ENCODE measurements at places on chromosomes 7 and 10.

DNA sequence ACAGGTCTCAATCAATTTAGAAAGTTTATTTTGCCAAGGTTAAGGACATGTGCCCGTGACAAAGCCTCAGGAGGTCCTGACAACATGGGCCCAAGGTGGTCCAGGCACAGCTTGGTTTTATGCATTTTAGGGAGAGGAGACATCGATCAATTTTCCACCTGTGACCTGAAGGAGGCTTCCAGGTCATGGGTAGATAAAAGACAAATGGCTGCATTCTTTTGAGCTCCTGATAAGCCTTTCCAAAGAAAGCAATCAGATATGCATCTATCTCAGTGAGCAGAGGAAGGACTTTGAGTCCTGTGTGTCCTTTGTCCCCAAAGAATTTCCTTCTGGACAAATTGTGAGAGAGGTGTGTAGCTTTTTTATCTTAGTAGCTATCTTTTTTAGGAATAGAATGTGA, 15.8 kb downstream of the LRRC72 start:
- DNase-seq, result no peak

GRCh38 chr7:151876899-151877777, at the start of gene PRKAG2:
PRKAG2 (minus strand) TSS chr7:151877115; CDS start chr7:151876620, 495 bp downstream.
- DNase-seq, result peak; percentile 57

DNA sequence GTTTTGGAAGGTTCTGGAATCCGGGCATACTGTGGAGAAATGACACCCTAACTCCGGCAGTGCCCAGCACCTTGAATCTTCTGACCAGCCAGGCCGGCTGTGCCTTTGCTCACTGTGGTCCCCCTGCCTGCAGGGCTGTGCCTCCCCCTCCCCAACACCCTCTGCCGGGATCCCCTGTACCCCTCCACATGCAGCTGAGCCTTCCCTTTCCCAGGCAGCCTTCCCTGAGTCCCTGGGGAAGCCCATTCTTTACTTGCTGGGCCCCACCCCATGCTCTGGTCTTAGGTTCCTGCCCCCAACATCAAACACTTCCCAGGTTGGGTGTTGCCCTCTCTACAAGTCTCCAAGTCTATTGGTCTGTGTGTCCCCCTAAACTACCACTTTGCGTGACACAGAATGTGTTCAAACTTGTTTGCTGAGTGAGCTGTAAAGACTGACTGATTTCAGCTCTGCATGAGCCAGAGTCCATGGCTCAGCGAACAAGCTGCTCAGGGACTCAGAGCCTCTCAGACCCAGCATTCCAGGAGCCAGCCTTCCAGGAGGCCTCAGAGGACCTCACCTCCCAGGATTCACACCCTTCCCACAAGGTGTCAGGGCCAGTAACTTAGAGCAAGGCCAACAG, 31.6 kb downstream of the CALML5 start:
- DNase-seq, result no peak

DNA sequence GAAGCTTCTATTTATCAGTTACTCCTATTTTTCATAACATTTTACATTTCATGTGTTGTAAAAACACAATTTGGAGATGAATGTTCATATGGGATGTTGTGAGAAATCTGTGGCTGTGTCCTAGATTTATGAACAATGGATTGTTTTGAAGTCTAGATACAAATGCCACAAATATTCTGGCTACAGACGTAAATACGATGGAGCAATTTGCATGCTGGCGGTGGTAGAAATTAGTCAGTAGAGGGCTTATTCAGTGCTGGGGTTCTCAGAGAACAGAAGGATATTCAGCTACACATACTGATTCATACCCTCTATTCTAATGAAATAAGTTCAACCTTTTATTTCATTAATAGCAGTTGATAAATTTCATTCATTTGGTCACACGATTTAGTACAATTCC, 48.8 kb downstream of the PLPP4 start:
- no peak for DNase-seq

DNA sequence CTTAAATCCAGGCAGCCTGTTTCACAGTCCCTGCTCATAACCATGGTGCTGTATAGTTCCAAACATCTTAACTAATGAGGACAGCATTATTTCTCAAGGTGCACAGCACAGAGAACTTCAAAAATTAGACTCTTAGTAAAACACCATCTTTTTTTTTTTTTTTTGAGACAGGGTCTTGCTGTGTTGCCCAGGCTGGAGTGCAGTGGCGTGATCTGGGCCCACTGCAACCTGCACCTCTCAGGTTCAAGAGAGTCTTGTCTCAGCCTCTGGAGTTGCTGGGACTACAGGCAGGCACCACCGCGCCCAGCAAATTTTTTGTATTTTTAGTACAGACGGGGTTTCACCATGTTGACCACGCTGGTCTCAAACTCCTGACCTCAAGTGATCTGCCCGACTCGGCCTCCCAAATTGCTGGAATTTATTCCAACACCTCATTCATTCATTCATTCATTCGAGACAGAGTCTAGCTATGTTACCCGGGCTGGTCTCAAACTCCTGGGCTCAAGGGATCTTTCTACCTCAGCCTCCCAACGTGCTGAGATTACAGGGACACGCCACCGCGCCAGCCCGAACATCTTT, 507 bp upstream of the TMEM254 start:
- DNase-seq, result no peak

- DNase-seq, result no peak
Measured at GRCh38 chr10:72254813-72255568, 18.7 kb upstream of the DDIT4 start.

GRCh38 chr7:20491284-20491683, 124.2 kb upstream of the ABCB5 start:
- no peak for DNase-seq

- no peak for DNase-seq
Measured at GRCh38 chr10:91907033-91907594, 2.2 kb downstream of the FGFBP3 start.

DNA sequence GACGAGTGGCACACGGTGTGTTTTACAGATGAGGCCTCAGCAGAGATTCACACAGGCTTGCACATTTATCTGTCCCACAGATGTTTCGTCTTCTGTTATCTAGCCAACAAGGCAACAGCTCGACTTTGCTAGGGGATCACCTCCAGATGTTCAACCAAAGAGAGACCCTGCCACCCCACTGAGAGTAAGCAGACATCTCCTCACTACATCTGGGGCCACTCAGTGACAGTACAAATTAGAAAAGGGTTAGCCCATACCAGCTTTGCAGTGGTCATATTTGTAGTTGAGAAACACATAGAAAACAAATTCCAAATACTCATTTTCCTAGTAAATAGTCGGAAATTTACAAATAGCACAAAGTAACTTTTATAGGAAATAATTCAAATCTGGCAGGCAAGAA, 164.2 kb downstream of the HDAC9 start:
- no peak for DNase-seq

GRCh38 chr7:121419201-121420148, 23.4 kb upstream of the FAM3C start:
- DNase-seq, result no peak

GRCh38 chr7:46764100-46764936, 817.6 kb downstream of the TNS3 start:
- no peak for DNase-seq

DNA sequence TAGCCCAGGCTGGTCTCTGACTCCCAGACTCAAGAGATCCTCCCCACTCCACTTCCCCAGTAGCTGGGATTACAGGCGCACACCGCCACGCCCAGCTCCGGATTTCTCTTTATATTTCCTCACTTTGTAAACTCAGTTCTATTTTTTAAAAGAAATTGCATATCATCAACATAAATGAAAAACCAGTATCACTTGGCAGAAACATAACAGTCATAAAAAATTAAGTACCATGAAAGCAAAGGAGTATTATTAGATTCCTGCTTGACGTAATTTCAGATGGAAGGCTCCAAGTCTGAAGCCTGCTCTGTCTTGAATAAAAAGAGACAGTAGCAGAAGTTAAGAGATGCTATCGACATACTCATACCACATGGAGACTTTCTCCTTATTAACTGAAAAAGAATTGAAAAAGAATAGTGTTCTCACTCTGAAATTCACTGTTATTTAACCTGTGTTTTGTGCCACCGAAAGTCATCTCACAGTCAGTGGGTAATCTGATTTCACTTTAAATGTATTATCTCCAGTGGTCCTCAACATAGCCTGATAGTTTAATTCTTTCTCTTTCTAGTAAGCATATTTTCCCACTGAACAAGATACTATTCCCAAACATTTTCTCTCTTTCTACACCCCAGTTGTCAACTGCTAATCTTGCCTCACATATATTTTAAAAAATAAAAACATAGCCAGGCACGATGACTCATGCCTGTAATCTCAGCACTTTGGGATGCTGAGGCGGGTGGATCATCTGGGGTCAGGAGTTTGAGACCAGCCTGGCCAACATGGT, 40.3 kb upstream of the ADRB1 start:
- no peak for DNase-seq

- no peak for DNase-seq
Measured at GRCh38 chr7:143002106-143002505, 24.8 kb downstream of the OR9A2 start.

GRCh38 chr10:102831322-102832071, 5.7 kb downstream of the CYP17A1 start:
- DNase-seq, result no peak

DNA sequence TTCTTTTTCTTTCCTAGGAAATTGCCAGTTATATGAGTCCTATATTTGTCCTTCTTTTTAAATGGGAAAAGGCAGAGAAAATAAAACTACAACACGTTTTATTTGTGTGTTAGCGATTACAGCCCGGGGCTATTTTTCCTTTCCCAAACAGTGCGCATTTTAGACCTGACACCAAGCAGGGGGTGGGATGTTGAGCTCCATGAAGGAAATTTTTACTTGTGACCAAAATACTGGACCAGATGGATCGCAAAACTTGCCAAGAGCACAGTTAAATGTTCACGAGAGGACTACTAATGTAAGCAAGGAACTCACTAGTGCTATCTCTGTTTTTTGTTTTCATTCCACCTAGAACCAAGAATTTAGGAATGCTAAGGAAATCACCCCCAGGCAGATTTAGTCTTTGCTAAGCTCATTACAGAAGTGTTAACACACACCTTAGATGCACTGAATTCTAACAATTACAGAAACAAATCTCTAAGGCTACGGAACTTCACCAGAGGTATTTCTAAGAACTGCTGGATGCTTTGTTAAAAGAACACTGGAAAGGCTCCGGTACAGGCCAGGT, 114.8 kb downstream of the JAZF1 start:
- no peak for DNase-seq

DNA sequence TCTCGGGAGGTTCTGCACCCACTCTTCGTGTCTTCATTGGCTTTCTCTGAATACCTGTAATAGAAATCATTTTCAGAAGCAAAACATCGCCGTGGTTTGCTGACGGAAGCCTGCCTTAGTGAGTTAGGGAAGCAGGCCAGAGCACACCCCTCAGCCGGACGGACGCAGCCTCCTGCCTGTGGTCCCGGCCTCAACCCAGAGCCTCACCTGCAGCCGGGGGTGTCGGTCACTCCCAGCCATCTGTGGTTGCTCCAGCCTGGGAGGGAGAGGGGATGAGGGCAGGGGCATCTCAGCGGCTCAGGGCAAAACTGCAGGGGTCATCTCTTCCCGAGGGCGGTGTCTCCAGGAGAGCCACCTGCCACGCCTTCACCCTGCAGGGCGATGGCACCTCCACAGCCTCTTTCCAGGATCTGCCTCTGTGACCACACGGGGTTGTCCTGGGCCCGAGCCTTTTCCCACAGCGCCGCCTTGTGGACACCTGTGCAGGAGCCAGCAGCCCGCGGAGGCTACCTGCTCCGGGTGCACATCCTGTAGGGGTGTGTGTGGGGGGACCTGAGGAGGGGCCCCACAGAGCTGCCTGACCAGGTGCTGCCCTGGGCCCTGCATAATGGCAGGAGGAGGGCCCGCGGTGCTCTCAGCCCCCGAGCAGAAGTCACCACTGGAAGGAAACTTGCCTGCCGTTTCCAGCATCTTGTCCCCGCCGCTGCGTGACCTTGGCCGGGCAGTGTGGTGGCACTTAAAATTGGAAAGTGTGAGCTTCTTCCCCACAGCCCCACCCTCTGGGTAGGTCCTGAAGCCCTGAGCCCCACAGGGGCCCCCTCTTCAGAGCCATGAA, 21.6 kb upstream of the AP5Z1 start:
- DNase-seq, result peak; percentile 69

- no peak for DNase-seq
Measured at GRCh38 chr10:3655528-3655927, 129.5 kb downstream of the KLF6 start.

GRCh38 chr7:27688646-27689045, 26.0 kb upstream of the HIBADH start:
- DNase-seq, result no peak

- DNase-seq, result no peak
Measured at GRCh38 chr7:27967639-27968038, 213.0 kb downstream of the JAZF1 start.

- no peak for DNase-seq
Measured at GRCh38 chr7:104998040-104998752, 15.8 kb upstream of the KMT2E start.

GRCh38 chr10:70773965-70774809, 11.0 kb downstream of the TBATA start:
- no peak for DNase-seq

DNA sequence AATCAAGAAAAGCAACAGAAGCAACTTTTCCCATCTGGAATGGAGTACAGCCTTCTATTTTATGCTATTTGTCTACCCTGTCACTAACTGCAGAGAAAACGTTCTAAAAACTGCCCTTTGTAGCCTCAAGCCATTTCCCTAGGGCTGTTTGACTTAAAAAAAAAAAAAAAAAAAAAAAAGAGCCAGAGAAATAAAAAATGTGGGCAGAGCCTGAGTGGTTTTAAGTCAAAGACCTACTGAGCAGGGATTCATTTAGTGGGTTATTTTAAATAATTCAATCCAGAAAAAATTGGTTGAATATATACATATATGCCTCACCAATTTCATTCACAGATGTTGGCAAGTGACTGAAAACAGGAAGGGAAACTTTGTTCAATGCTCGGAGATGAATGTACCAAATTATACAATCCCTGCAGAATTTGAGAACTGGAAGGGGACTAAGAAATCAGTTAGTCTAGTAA, 75.2 kb downstream of the PPP1R3C start:
- no peak for DNase-seq

GRCh38 chr10:132634241-132634946, 96.8 kb downstream of the INPP5A start:
- DNase-seq, result no peak

GRCh38 chr7:90188281-90188680, 23.3 kb upstream of the STEAP2 start:
- no peak for DNase-seq

- DNase-seq, result no peak
Measured at GRCh38 chr7:87615197-87615596, 13.0 kb upstream of the RUNDC3B start.

- no peak for DNase-seq
Measured at GRCh38 chr7:83691095-83691494, 42.2 kb upstream of the SEMA3E start.

GRCh38 chr7:149854611-149855360, 16.6 kb downstream of the ZNF862 start:
- DNase-seq, result no peak

GRCh38 chr10:121063744-121064143, 212.6 kb downstream of the WDR11 start:
- DNase-seq, result no peak

DNA sequence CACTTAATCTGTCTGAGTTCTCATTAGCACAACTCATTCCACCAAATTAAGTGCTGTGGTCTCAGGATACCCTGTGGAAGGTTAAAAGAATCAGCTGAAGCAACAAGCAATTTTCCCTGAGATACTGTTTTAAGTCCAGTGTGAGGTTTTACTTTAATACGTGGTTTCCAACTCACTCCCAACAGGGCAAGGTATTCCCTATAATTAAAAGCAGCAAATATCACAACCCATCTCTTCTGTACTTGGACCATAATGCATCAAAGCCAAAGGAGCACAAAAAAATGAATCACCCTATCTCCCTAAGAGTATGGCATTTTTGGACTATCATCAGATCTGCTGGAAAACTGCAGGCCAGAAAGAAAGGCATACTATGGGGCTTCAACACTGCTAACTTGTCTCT, 4.9 kb downstream of the CADPS2 start:
- DNase-seq, result no peak

GRCh38 chr7:31853380-31853779, 166.4 kb downstream of the PPP1R17 start:
- no peak for DNase-seq

Data from stimulated activated CD8-positive, alpha-beta memory T cell treated with anti-CD3 and anti-CD28 coated beads, Interleukin-4, amount 100 ng/mL, for 1 hour (primary cell).